ENCODE measurements at places on chromosomes 5 and 9. TPM values are rescaled to one million over a fixed set of nuclear protein-coding genes. Genes with fewer than 3 reads are reported as not detected.

DNA sequence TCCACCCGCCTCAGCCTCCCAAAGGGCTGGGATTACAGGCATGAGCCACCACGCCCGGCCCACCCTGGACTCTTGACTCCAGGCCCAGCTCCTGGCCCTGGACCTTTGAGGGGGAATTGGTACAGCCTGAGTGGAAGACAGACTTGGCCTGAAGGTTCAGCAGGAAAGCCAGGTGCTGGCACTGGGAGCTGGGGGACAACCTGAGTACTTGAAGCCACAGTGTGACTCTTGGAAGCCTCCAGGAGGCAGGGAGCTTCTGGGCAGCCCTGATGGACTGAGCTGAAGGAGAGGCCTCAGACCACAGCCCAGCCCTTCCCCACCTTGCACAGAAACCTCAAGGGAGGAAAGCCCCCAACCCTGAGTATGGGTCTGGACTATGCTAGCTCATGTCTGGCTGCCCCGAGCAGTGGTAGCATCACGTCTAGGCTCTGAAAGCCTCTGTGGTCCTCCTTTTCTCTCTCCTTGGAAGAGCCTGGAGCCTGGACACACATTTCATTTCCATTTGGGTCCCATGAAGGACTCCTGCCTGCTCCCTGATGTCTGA lies 54.1 kb downstream of the RASGEF1C start:
- no peak for DNase-seq

DNA sequence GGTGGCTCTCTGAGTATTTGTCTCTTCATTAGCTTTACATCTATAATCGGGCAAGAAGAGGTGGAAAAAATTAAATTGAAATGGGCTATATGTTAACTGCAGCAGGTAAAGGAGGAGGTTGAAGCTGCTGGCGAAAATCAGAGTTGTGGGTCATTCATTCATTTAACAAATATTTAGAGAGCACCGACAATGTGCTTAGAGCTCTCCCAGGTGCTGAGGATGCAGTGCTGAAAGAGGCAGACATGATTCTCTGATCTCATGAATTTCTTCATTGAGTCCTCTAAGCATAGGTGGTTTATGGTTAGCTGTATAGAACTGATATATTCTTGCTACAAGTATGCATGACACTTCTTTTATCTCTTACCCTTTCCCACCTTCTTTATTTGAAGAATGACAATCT lies 243.4 kb downstream of the RFX3 start:
- DNase-seq, result no peak

Gene JAKMIP2
- 8.4 TPM for total RNA-seq

- no peak for DNase-seq
Measured at GRCh38 chr5:141685591-141685990, 3.6 kb upstream of the ARAP3 start.

Gene CKMT2
- not detected for total RNA-seq

- DNase-seq, result peak; percentile 90
Measured at GRCh38 chr5:147403651-147404640, 105.9 kb downstream of the DPYSL3 start.

DNA sequence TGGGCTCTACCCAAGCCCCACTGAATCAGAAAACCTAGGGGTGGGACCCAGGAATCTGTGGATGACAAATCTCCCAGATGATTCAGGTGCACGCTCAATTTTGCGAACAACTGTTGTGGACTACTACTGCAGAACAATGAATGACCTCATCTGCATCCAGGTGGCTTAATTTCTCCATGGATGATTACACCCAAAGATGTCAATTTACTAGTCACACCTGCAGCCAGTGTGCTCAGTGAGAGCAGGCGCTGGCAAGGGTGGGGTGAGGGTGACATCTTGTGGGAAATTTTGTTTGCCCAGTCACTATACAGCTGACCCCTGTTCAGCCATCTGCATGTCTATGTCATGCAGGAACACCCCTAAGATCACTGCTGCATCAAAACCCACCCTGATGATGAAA lies 118.2 kb downstream of the ENTREP1 start:
- no peak for DNase-seq

DNA sequence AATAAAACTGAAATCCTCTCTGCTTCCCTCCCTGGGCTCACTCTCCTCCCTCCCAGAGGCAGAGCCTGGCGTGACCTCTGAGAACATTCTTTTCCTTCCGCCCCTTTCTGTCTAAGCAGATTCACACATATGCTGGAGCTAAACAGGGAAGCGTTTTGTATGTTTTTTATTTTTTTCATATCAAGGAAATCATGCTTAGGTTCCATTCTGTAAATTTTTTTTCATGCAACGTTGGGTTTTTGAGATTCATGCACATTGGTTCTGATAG lies 20.2 kb upstream of the BARHL1 start:
- no peak for DNase-seq

DNA sequence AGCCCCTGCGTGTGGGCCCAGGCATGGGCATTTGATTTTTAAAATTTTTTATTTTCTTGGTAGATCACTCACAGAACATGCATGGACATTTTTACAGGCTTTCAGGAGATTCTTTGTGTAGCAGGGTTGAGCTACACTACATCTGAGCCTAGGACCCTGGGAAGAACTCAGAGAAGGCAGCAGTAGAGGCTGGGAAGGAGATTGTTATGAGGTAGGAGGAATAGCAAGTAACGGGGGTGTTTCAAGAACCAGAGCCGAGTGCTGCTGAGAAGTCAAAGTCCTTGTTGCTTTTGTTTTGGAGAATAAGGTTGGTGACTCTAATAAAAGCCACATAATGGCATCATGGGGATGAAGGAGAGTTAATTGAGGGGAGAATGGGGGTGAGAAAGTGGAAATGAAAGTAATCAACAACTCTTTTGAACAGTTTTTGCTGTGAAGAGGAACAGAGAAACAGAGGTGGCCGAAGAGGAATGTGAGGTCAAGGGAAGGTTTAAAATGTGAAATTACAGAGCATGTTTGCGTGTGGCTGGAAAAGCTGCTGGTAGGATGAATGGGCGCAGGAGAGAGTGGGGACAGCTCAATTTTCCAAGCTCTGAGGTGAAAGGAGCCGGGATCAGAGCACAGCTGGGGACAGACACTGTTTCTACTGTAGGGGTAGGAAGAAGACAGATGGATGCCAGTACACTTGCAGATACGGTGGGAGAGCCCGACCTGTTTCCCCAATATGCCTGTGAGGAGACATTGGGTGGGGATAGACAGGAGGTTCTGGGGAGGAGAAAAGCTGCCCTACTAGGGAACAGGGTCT lies 4.7 kb upstream of the PDLIM7 start:
- DNase-seq, result no peak

Gene IFNK
- total RNA-seq, result not detected

Gene FOXD4L3
- total RNA-seq, result not detected

Gene HABP4
- total RNA-seq, result 5.7 TPM

- peak; percentile 62 for DNase-seq
Measured at GRCh38 chr9:114988962-114989599, 58.7 kb upstream of the TNFSF8 start.

GRCh38 chr9:125803526-125803925 lies 56.4 kb downstream of the PBX3 start:
- no peak for DNase-seq

DNA sequence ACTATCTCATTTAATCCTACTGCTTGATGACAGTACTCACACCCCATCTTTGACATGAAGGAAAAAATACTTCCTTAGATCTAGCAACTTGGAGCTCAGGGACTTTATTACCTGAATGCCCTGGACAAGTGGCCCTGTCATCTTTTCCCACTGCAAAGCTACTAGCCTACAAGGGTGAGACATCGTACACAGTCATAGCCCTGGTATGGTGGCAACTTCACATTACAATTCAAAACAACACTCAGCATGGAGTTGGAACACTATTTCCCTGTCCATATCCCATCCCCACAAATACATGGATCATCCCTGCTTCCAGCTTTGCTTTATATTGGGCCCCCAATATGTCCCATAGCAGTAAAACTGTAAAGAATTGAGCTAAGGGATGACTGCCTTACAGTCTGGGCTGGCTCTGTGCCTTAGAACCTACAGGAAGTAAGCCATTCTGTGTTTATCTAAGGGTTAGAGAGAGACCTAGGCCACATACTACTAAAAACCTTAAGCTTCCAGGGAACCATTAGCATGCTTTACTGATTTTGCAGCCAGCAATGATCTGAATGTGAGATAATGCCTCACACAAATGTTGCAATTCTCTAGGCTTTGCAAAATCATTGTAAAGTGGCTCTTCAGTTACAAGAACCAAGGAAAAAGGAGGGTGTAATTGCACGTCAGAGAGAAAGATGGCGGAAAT lies 55.9 kb downstream of the OTULIN start:
- DNase-seq, result peak; percentile 42

DNA sequence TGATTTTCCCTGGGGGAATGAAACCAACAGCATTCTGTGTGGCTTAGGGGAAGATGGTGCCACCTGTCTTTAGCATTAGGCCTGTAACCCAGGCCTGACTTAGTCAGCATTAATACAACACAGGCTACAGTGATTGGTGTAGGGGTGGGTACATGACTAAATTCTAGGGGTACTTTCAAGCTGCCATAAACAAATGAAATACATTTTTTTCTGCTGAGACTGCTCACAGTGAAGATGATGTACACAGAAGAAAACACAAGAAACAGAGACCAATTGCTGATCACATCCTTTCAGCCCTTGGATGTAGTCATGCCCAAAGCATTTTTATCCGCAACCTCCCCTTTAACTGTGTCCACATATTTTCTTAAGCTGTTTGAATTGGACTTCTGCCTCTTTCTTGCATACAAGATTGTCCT lies 527.2 kb downstream of the KCTD16 start:
- peak; percentile 3 for DNase-seq

- no peak for DNase-seq
Measured at GRCh38 chr5:152271420-152271819, 133.7 kb downstream of the NMUR2 start.

Gene GMCL2
- not detected for total RNA-seq

Gene PPP3R2
- total RNA-seq, result not detected

Gene HTR1A
- not detected for total RNA-seq

GRCh38 chr9:34169125-34169524 lies 9.7 kb upstream of the UBAP1 start:
- no peak for DNase-seq

Gene OR1Q1
- total RNA-seq, result not detected

GRCh38 chr9:18240213-18240612 lies 233.7 kb upstream of the ADAMTSL1 start:
- DNase-seq, result no peak

- DNase-seq, result no peak
Measured at GRCh38 chr5:11547730-11548129, 356.5 kb downstream of the CTNND2 start.

Gene CYFIP2
- 4.5 TPM for total RNA-seq

- DNase-seq, result peak; percentile 30
Measured at GRCh38 chr9:75027187-75028107, 646 bp downstream of the CARNMT1 start.

- no peak for DNase-seq
Measured at GRCh38 chr5:181045316-181045715, 5.2 kb downstream of the BTNL9 start.

GRCh38 chr5:133295520-133295919 lies 243.7 kb downstream of the HSPA4 start:
- no peak for DNase-seq

Gene TRPM3
- 0.06 TPM for total RNA-seq

DNA sequence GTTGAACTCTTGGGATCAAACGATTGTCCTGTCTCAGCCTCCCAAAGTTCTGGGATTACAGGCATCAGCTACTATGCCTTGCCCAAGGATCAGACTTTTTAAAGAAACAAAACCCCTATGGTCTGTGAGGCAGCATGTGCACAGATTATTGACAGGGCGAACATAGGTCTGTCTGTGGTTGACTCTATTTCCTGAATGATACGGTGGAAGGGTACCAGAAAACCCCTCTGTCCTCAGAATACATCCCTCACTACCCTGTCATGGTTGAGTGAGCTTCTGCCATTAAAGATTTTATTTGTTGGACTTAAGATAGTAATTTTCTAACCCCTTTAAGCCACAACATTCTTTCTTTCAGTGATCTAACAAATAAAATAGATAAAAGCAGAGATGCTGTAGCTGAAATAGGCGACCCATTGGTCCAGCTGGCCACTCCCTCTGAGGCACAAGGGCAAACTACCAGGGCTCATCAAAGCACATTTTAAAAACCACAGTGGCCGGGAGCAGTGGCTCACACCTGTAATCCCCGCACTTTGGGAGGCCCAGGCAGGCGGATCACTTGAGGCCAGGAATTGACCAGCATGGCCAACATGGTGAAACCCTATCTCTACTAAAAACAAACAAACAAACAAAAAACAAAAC lies 84.9 kb upstream of the ANKRD55 start:
- no peak for DNase-seq

GRCh38 chr9:120966013-120966369 lies 39.4 kb upstream of the TRAF1 start:
- no peak for DNase-seq

Gene RARS1
- total RNA-seq, result 227 TPM

Measured in H4 (cell line).